ENCODE measurements at places on chromosomes 12 and 14.

- no peak for DNase-seq
These were observed 117.4 kb downstream of the MGAT4C start for GRCh38 chr12:86138770-86139169.

DNA sequence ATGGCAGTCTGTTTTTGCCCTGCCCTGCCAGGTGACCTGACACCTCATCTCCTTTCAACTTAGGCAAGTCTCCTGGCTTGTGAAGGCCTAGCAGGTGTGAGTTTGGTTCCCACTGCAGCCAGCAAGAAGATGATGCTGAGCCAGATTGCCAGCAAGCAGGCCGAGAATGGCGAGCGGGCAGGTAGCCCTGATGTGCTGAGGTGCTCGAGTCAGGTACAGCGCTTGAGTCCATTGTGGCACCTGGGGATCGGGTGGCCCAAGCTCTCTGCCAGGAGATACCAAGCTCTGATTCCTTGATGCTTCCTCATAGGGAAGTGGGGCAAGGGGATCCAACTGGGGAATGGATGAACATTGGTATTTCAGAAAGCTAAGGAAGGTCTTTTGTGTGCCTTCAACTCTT lies 4.1 kb upstream of the CSAD start:
- no peak for DNase-seq

- no peak for DNase-seq
These were observed 123.2 kb downstream of the LMO3 start for GRCh38 chr12:16482726-16483125.

- DNase-seq, result peak; percentile 18
These were observed 16.5 kb upstream of the LUM start for GRCh38 chr12:91127751-91128150.

DNA sequence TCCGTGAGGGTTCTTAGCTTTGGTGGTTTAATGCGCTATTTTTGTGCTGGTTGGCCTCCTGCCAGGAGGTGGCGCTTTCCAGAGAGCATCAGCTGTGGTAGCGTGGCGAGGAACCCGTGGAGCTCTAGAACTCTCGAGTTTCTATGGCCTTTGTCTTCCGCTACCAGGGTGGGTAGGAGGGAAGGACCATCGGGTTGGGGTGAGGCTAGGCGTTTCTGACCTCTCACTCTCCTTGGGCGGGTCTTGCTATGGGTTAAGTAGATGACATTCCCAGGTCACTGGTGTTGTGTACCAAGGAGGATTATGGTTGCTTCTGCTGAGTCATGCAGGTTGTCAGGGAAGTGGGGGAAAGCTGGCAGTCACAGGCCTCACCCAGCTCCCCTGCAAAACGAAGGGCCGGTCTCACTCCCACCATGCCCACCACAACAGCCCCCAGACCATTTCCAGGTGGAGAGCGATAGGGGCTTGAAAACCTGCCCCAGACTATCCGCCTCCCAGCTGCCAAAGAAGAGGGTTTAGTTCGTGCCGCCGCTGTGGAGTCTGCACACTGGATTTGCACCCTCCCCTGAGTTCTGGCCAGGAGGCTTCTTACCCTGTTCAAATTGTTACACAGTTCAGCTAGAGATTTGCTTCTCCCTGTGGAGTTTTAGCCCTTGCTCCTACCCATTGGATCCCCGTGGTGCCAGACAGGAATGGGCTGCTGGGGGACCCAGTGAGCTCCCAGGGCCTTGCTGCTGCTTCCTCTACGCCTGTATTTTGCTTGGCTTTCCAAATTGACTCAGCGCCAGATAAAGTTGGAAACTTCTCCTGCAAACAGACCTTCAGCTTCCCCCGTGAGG lies 21.9 kb downstream of the RNFT2 start:
- no peak for DNase-seq

DNA sequence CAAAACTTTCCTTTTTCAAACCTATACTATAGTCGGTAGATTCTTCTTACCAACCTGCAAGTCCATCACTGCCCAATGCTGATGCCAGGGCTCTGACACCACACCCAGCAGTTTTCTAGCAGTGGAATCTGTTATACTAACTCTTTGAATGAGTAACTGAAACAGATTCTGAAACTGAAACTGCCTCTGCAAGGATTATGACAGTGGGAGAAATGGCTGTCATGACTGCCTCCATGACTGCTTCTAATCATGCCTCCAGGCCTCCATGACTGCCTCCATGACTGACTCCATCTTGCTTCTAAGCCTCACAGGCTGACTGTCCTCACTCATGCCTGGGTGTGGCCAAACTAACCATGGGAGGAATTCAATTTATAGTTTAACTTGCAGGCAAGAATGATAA lies 29.4 kb upstream of the OXA1L start:
- DNase-seq, result no peak

GRCh38 chr14:75054421-75054820 lies 3.2 kb upstream of the MLH3 start:
- no peak for DNase-seq

DNA sequence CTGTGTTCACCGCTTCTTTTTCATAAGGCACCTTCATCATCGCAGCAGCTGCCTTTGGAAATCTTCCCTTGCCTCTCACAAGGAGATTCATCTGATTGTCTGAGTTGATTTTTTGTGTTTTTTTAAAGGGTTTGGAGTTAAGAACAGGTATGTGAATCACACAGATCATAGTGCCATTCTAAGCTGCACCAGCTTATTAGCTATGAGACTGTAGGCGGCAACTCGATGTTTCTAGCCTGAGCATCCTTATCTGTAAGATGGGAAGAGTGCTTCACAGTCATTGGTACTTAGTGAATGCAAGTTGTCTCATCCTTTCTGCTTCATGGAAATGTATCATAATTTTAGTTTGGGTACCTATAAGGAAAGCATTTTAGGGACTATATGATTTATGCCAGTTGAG lies 32.0 kb downstream of the SLC25A29 start:
- DNase-seq, result no peak

DNA sequence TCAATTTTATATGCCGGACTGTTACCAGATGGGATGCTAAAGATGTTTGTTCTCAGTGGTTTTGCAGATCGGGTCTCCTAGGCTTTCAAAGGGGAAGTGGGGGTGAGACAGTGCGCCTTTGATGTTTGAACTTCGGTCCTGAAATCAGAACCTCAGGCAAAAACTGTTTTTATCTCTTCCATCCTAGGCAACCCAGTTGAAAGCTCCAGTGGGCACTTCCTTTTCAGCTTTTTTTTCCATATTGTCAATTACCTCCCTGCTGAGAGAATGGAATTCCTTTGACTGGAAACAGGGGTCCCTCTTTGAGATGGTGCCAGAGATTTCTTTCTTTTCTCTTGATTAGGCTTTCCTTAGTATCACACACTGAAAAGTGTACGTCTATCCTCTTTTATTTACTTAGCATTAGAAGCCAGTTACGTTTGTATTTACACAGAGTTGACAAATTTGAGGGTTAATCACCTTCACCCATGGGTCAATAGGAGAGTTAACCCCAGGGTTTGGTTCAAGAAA lies 40.0 kb downstream of the NUAK1 start:
- no peak for DNase-seq

GRCh38 chr12:39587225-39587624 lies 32.4 kb downstream of the ABCD2 start:
- DNase-seq, result no peak

- DNase-seq, result no peak
These were observed at the start of gene SLC6A12 for GRCh38 chr12:214003-214741. TSS of gene SLC6A12 (minus strand) at chr12:214157. CDS start at chr12:209986, 4,171 bp downstream.

DNA sequence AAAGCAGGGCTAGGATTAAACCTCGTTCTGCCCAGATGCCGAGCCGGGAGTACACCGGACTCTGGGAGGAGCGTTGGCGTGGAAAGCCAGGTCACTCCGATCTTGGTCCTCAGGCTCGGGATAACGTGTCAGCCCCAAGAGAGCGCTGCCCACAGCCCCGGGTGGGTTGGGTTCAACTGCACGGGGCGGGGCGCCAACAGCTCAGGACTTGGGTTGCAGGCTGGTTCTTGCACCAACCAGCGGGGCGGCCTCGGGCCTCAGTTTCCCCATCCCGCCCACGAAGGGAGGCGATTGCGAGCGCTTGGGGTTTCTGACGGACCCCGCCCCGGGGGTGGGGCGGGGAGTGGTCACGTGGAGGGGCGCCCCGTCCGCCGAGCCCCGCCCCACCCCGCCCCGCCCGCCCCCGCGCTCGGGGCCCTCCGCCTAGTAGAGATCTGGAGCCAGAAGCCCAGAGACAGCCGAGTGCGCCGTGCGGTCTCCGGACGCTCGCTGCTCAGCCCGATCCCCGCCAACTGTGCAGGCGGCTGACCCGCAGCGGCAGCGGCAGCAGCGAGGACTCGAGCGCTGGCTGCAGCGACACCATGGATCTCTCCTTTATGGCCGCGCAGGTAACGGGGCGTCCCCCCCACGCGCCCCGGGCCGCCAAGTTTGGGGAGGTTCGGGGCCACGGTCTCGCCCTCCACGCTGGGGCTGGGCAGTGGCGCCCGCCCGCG lies at the start of gene C14orf132:
Gene C14orf132 (plus strand): TSS at position 443 of the 713 bp plus-strand sequence. CDS start 139 bp downstream, at position 582.
- peak; percentile 96 for DNase-seq

GRCh38 chr12:88889326-88890110 lies 309.2 kb upstream of the KITLG start:
- DNase-seq, result no peak

DNA sequence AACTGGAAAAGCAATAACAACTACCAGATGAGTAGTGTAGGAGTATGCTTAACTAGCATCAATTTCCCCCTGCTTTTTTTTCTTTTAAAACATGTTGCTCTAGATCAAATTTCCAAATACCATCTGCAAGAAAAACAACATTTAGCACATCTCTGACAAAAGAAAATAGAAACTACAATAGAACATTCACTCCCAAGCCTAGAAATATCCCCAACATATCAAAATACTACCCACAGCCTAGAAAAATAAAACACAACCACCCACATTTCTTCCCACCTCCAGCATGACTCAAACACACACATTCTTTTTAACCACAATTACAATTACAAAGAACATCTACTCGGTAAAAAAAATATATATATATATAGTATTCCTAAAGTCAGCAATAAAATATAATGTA lies 120.0 kb downstream of the PPFIA2 start:
- no peak for DNase-seq

DNA sequence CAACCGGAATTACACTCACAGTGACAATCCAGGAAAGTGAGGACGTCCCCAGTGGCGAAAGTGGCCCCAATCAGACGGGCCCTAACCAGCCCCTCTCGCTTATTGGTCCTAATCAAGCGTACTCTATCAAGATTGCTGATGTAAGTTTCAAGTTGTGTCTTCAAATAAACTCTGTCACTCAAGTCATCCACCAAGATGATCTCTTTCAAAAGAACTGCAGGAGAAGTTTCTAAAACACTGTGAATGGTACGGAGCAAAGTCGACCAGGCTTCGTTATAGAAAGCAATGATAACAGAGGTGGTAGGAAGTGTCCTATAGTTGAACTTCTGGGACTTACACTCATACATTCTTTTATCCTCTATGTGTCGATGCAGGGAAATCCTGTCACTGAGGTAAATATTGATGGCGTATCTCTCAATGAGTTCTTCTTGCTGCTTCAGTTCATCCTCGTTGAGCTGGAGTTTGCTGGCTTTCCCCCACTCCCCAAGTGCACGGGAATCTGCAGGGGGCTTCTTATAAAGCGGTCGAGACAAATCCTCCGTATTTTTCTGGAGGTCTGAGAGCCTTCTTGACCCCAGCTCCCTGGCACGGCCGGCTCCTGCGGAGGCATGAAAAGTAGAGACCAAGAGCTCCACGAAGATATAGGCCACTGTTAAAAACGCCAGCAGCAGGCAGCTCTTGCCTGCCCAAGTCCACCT lies 604 bp downstream of the GALNT4 start:
- DNase-seq, result peak; percentile 13

GRCh38 chr12:100058482-100059029 lies 73.8 kb upstream of the ANKS1B start:
- DNase-seq, result peak; percentile 78

DNA sequence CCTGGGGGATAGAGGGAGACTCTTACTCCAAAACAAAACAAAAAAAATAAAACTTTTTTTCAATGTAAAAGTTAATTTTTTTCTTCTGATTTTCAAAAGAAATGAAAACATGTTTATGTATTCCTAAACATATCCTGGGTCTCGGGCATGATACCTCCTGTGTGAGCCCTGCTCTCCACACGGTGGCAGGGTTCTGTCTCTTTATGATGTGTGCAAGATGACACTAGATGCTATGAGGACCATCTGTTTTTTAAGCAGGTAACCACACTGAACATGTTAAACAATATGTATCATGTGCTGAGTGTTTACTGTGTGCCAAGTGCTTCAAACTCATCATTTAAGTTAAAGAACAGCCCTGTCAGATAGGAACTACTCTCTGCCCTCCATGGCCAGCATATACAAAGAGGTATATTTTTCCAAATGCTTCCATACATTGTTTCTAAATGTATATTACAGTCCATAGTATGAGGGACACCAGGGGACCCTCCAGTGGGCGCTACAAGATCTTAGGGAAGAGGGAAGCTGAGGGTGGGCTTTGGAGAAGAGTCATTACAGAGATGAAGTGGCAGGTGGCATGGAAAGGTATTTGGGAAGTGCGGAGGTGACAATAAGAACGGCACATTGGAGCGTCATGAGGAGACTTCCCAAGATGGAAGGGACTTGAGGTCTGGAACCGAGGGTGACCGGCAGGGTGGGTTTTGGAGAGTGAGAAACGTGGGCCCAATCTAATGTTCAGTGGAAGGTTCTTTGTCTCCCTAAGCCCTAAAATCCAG lies 28.5 kb downstream of the FOS start:
- DNase-seq, result no peak

DNA sequence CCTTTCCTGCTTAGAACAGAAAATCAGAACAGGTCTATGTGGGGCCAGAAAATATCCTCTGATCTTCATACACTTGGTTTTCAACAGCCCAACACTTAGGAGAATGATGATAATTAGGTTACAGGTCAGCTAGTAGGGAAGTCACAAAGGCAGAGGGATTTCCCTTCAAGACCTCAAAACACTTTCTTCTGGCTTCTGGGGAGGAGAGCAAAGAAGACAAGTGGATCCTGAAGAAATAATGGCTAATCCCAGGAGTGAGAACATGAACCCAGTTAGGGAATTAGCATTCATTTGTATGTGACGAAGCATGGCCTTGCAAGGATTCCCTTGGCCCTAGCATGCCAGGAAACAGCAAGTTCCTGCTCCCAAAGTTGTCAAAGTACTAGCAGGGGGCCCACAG lies 223.3 kb downstream of the BCAT1 start:
- no peak for DNase-seq

DNA sequence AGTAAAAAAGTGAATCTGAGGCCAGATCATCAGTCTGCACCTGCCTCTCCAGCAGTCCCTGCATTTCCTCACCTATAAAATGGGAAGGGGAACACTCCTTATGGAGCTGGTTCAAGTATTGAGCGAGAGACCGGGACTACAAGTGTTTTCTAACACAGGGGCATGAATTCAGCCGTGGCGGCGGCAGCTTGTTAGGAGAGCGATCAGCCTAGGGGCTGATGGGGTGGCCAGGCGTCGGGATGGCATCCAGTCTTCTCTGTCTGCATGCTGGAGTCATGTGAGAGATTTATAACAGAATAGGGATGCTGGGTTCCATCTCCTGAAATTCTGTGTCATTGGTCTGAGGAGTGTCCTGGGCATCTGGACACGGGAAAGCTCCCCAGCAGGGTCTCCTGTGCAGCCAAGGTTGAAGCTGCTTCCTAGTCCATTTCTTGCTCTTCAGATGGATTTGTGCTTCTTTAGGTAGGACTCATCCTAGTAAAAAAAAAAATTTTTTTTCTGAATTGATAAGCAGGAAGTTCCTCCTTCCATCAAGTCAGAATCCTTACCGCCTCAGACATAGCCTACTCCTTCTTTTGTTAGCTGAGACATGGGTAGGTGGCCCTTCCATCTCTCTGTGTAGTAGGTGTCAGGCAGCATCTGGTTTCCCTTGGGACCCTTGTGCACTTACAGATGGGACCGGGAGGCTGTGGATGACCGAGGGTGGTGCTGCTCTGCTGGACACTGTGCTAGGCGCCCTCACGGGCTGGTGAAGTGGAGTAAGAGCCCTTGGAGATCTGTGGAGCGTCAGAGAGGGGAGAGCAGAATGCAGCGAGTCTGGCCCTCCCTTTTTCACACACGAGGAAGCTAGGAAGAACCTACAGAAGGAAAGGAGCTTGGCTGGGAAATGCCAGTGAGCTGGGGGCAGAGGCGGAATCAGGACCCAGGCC lies 146.7 kb downstream of the TSPAN9 start:
- no peak for DNase-seq
